ENCODE measurements at places on chromosomes 16 and 17.
A peak's percentile ranks its signal among the peaks of the same experiment; 100 is the strongest.

GRCh38 chr17:72810991-72811508 lies 281.4 kb downstream of the SLC39A11 start:
- no peak for DNase-seq

DNA sequence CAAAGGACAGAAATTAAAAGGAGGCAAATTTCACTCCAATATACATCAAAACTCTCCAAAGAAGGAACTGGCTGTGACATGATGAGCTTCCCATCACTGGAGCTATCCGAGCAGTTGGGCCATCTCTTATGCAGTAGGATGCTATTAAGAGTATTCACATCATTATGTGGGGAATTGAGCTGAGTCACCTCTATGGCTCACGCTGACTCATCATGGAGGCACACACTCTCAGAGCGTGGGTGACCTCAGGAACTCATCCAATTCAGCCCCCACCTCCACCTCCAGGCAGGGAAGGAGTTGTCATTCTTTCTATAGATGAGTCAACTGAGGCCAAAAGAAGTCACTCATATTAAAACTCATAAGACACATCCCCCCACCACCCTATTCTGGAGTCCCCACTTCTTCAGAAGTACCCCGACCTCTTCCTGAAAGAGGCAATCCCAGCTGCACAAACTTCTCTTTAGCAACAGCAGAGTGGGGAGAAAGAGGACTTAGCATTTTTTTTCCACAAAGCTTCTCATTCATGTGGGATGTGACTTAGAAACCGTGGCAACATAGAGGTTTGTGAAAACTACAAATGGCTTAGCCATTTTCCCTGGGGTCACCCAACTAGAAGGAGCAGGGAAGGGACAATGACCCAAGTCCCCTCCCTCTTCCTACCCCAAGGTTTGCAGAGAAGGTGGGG lies 32.5 kb downstream of the ABCC12 start:
- DNase-seq: peak; percentile 98

DNA sequence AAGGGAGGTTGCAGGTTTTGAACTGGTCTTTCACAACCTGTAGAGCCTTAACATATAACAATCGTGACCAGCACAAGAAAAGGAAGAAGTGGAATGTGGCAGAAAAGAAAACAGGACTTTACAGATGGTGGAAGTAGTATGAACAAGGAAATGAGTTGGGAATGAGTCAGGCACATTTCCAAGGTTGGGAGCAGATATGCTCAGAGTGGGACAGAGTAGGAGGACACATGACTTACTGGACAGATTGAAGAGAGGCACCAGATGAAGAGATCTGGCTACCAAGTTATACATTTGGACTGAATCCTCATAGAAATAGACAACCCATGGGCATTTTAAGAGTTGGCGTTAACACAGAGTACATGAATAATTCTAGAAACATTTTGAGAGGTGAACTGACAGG lies 95.3 kb downstream of the ZNF18 start:
- DNase-seq: no peak

- DNase-seq: no peak
Measured at GRCh38 chr17:13475574-13476223, 126.0 kb downstream of the HS3ST3A1 start.

- DNase-seq: no peak
Measured at GRCh38 chr17:40372031-40372430, 7.5 kb upstream of the GJD3 start.

GRCh38 chr16:70380248-70380918 lies 33.7 kb downstream of the DDX19A start:
- DNase-seq: peak; percentile 67

GRCh38 chr16:72362973-72363372 lies 191.0 kb upstream of the PMFBP1 start:
- DNase-seq: no peak
